ENCODE measurements at places on chromosomes 7 and 10.

DNA sequence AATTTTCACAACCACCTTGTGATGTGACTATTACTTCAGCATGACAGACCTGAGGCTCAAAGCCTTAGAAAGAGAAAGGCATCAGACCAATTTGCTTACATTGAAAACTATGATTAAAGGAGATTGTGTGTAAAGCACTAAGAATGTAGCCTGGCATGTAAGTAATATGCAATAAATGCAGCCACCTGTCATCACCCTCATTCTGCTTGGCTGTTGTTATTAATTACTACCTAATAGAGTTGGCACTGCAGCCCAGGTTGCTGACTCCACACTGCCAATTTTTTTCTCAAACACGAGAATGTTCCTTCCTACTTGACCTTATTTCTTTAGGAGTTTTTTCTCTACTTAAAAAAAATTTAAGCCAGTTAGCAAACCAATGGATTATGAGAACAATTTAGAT is 61.2 kb upstream of the NPVF start:
- DNase-seq, result no peak

DNA sequence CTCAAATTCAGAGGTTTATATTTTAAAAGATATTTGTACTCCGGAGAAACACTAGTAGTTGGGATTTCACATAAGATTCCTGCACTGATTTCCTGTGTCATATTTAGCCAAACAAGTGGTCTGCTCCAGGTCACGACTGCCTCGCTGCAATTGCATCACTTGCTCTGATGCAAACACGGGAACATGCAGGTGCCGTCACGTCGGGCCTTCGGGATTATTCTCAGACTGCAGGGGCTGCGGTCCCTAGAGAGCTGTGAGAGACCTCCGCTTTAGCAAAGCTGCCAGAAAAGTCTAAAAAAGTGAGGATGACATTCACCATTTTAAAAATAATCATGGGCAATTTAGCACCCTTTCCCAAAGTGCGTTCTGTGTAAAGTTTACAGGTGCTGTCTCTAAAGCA is 93.5 kb upstream of the DDC start:
- DNase-seq, result no peak

GRCh38 chr10:32163071-32163761 is 107.0 kb upstream of the KIF5B start:
- no peak for DNase-seq

- DNase-seq, result no peak
Measured at GRCh38 chr7:88201305-88201704, 18.5 kb downstream of the SRI start.

GRCh38 chr7:31729195-31729804 is 42.3 kb downstream of the PPP1R17 start:
- no peak for DNase-seq

DNA sequence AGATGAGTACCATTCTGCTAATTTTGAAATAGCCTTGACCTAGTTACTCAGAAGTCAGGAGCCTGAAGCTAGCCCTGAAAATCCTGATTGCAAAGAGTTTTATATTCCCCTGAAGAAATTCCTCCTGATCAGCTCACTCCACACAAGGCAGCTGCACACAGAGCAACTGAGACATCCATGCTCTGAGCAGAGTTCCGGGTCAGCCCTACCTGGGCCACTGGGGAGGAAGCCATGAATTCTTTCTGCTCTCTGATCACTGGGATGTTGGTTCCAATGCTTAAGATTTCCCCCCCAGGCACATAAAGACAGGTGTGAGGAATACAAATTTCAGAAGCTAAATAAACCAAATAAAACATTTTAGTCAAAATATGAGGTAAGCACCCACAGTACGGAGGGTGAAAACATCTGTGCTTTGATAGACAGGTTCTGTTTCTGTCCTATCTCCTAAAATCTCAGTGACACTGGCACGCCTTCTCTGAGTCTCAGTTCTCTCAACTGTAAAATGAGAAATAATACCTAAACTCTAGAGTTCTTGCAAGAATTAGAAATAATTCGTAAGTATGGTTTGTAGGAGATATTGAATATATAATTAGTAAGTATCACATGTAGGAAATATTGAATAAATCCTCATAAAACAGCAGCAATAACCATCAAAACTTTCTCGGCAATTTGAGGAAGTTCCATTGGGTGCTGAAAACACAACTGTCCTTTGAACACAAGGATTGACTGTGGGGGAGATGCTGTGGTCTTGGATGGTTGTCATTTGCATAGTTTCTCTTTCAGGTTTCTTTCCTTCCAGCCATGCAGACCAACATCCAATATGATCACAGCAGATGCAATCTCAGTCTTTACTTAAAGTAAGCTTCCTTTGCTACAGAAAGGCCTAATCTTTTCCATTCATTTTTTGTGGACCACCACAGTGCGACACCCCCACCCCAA is 133.0 kb upstream of the TNS3 start:
- no peak for DNase-seq

DNA sequence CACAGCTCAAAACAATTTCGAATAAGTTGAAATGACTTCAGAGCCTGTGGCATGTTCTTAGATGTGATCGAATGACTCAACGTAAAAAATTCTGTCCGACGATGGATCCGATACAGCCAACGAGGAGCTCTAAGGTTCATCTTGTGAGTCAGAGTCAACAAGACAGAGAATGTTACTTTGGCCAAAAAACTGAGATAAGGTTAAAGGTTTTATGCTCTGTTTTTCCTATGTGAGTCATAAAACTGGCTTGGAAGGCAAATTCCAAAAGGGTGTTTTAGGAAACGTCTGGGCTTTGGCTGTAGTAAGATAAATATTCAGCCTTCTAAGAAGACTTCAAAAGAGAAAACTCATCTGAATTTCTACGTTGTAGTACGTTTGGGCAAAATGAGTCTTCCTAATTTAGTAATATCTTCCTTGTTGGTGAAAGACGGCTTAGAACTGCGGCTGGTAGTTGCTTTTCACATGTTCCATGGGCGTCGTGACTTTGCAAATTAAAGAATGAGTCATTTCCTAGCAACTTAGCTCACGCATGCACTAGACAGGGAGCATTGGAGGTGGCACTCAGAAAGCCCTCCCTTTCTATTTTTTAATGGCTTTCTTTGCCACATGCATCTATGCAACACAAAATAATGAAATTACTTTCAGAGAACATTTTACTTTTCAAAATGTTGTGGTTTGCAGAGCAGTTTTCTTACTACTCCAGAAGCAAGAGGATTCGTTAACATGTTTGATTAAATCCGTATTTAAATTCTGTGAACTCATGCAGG is 28.2 kb downstream of the PFKP start:
- no peak for DNase-seq

GRCh38 chr7:91287371-91288084 is 23.3 kb downstream of the FZD1 start:
- no peak for DNase-seq

DNA sequence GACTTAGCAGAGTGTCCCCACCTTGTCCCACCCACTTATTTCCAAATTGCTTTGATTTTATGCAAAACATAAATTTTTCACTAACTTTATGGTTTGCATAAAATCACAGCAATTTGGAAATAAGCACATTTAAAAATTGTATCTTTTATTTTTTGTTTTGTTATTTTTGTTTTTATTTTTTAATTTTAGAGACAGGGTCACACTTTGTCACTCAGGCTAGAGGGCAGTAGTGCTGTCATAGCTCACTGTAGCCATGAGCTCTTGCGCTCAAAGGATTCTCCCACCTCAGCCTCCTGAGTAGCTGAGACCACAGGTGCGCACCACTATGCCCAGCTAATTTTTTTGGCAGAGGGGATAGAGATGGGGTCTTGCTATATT is 43.2 kb downstream of the APBB1IP start:
- no peak for DNase-seq

- no peak for DNase-seq
Measured at GRCh38 chr7:127758105-127758504, 106.1 kb downstream of the SND1 start.

DNA sequence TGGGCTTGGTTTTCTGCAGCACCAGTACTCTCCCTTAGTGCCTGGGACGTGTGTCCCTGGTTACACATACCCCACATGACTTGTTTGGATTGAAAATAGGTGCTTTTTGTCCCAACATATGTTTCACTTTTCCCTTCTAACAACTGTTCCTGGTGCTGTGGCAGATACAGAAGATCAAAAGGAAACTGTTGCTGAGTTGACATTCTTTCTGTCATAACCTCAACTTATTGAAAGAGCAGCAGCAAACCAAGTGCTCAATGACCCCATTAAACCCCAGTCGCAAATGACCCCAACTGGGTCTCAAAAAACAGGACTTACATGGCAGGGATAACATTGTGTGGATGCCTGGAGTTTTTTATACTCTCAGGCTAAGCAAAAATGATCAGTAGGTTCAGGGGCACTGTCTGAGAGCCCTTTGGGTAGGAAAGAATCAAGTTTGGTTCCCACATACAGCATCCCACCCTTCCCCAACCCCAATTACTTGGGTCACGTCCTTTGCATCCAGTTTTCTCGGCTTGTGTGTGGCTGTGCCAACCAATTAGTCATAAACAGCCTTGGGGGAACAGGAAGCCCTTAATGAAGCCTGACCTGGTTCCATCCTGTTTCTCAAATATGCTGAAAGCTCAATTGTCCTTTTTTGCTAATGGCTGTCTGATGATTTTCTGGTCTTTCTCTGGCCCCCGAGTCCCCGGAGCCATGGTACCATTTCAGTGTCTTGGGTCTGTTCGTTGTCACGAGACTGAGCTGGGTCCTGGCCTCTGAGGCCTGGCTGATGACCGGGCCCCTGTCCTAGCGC is 4.9 kb downstream of the HKDC1 start:
- no peak for DNase-seq

DNA sequence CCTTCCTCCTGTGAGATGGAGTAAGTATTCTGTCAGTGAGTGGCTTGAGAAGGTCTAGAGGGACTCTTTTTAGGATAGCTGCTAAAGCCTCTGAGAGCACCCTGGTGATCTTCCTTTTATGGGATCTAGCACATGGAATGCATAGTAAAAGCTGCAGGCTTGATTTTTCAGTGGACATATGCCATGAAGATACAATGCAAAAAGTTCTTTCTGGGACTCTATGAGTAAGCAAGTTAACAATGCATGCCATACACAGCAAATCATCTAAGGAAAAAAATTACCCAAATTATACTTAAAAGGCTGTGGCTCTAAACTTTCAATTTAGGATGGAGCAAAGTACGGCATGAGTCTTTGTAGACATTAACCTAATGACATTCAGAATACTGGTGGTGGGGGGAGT is 154.5 kb downstream of the SGMS1 start:
- no peak for DNase-seq

DNA sequence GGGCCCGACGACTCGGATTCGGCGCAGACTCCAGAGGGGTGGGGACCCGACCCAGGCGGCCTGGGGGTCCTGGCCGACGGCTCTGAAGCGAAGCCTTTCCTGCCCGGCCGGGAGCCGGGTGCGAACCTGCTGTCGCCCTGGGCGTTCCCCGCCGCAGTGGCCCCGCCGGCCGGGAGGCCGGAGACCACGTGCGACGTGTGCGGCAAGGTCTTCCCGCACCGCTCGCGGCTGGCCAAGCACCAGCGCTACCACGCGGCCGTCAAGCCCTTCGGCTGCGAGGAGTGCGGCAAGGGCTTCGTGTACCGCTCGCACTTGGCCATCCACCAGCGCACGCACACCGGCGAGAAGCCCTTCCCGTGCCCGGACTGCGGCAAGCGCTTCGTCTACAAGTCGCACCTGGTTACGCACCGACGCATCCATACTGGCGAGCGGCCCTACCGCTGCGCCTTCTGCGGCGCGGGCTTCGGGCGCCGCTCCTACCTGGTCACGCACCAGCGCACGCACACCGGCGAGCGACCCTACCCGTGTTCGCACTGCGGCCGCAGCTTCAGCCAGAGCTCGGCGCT is 15.4 kb downstream of the ZNF316 start:
- no peak for DNase-seq

DNA sequence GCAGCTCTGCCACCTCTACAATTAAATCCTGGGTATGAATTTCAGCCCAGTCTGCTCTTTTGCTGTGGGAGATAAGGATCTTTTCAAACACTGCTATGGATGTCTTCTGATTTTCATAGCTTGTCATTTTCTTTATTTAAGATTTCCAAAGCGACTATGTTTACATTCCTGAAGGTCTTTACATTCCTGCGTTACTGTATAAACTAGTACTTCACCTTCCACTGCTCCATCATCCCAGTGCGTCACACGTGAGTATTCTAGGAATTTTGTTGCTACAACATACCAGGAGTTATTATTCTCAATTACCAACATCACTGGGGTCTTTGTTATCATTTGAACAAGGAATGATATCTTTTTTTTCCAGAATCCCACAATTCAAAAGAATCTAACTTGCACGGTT is 944.7 kb downstream of the SORCS3 start:
- DNase-seq, result no peak

DNA sequence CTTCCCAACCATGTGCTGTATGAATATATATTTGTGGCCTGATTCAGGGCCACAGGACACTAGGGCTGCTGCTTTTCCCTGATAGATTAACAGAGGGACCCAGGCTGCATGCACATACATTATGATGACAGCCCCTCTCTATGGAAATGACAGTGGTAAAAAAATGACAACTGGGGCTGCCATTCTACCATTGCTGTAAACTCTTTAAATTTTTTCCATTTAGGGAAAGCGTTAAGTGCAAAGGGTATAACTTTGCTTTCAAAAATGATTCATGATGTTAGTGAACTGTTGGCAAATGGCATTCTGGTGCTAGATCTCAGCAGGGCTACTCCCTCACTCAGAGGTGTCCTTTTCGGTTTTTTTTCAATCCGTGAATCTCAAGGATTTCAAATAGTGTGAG is 4.2 kb downstream of the CTBP2 start:
- DNase-seq, result no peak

Measured in central memory CD8-positive, alpha-beta T cell (primary cell).